Right renal cortex interstitium (tissue), 3 donors: ENCODE measurements at places on chromosomes 4 and X. TPM values are rescaled to one million over a fixed set of nuclear protein-coding genes. Genes with fewer than 3 reads are reported as not detected.

Gene PCYT1B
- polyA plus RNA-seq = 2.8 TPM

Gene RNF150
- polyA plus RNA-seq = 29.6 TPM

Gene MAGEA10
- 0.08 TPM for polyA plus RNA-seq

Gene FGF2
- 8.1 TPM for polyA plus RNA-seq

Gene PHF8
- 27.4 TPM for polyA plus RNA-seq

Gene ZNF330
- polyA plus RNA-seq = 63.3 TPM

Gene OTC
- not detected for polyA plus RNA-seq

Gene MTMR1
- 26.4 TPM for polyA plus RNA-seq

Gene NSG1
- 4.5 TPM for polyA plus RNA-seq

Gene FATE1
- not detected for polyA plus RNA-seq

Gene FAM133A
- polyA plus RNA-seq = 0.06 TPM

Gene MTTP
- polyA plus RNA-seq = 17.5 TPM

DNA sequence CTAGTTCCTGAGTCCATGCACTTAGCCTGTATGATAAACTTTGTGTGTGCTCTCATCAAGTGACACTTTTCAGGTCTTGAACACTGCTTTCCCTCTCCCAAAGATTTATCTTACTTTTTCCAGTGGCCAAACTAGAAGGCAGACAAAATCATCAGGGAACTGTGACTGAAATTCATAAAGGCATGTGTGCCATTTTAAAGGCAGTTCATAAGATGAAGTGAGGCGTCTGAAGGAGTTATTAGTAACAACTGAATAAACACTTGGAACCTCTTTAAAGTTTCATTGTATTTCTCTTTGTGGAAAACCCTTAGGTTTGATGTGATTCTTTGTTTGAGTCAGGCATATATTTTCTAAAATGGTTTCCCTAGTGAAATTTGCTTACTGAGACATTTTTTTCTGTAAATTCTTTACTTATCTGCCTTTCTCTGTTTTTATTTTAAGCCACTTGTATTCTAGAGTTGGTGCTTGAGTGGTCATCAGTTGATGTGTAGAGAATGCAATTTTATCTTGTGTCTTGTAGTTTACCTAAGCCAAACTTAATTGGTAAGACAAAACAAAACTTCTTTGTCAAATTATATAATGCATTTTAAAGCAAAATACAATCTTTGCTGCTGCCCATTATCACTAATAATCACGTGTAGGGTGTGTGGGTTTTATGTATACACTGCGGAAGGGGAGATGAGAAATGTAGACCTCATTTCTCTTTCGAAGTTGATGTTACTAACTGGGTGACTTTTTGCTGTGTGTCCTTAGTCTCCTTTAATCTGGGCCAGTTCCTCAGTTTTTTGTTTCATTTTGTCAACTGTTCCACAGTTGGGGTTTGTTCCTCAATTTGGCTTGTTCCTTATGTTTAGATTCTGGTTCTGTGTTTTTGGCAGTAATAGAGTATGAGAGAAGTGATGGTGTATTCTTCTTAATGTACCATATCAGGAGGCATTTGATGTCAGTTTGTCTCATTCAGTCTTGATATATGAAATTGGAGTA, 56.8 kb downstream of the RBPJ start:
- DNase-seq = no peak

- DNase-seq = no peak
Measured at GRCh38 chr4:122107680-122108079, 44.5 kb upstream of the BLTP1 start.

DNA sequence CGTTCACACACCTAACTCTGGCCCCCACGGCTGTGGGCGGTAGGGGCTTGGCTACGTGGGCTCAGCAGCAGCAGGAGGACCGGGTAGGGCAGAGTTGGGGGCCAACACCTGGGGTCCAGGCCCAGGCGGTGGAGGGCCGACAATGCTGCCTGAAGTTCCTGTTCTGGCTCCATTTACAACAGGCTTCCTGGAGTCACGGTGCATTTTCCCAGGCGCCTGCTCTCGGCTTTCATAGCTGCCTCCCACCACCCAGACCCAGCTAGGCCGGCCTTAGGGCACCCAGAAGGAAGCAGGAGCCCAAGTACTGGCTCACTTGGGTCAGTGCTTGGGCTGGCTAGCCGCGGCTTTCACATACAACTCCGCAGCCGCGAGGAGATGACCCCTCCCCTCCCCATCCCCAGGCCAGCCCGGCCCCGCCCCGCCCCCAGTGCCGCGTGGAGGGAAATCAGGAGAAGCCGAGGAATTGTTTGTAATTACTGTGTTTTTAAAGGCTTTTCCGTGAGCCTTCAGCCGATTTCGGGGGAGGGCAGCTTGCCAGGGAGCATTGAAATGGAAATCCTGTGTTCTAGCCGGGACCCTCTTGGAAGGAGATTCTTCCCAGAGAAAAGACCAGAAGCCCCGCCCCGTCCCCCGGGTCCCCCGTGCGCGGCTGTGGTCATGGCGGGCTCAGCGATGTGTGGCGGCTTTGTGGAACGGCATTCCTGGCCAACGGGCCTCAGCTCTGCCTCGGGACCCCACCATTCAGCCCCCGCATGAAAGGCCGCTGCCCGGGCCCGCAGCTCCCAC, 28.5 kb downstream of the PJA1 start:
- no peak for DNase-seq

DNA sequence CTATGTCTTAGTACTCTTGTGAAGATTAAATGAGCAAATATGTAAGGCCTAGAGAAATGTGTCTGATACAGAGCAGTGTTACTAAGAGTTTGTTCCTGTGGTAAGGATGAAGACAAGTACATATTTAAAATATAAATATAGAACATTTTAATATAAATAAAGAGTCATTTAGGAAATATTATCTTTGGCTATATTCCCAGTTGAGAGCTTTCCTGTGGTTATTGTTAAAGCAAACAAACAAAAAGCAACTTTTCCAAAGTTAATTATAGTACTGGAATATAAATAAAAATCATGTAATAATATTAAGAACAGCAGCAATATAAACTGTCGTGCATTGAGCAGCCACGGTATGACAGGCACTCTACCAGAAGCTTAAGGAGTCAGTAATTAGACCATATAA, 472.5 kb downstream of the INPP4B start:
- DNase-seq = no peak

- no peak for DNase-seq
Measured at GRCh38 chr4:151865312-151865711, 104.5 kb upstream of the GATB start.

- DNase-seq = peak; percentile 49
Measured at GRCh38 chrX:155819966-155820491, 61.1 kb upstream of the VAMP7 start.

DNA sequence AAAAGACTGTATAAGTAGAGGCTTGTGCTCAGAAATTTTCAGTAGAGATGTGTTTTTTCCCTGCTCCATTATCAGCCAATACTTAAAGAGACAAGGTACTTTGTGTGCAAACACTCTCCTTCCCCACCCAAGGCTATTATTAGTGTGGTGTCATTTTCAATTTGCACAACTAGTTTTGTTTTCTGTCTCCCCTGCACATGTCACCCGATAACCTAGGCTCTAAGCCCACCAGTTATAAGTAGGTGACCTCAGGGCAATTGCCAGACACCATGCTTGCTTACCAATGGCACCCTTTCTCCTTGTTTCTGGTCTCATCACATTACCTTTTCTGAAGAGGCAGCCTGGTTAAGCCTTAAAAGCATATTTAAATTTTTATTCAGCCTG, 8.0 kb upstream of the GUCY1A1 start:
- no peak for DNase-seq

GRCh38 chr4:25301471-25301870, 11.1 kb upstream of the ZCCHC4 start:
- no peak for DNase-seq

- DNase-seq = no peak
Measured at GRCh38 chrX:3678328-3678727, 35.1 kb downstream of the PRKX start.

DNA sequence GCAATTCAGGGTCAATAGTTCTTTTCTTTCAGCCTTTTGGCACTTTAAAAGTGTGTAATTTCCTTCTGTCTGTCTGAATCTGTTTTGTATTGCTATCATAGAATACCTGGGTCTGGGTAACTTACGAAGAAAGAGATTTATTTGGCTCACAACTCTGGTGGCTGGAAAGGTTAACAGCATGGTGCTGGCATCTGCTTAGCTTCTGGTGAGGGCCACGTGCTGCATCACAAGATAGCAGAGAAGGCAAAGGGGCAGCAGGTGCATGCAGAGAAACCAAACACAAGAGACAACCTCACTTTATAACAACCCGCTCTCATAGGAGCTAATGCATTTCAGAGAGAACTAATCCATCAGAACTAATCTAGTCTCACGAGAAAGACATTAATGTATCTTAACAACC, 18.8 kb downstream of the RGN start:
- DNase-seq = no peak

GRCh38 chr4:184506527-184507121, 32.3 kb upstream of the IRF2 start:
- DNase-seq = no peak

DNA sequence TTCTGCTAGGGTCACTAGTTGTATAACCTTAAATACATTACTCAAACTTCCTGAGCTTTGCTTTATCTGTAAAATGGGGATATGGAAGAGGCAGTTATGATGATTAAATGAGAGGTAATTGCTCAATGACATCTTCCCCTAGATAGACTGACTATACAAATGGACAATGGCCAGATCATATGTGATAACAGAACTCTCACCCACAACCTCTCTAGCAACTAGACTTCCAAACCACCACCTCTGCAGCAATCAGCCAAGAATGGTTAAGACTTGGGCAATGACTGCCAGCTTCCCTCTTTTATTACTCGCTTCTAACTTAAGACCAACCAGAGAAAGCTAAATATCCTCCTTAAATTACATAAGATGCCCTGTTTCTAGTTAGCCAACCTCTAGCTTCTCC, 2.9 kb upstream of the SEPSECS start:
- DNase-seq = no peak

- DNase-seq = no peak
Measured at GRCh38 chrX:46180258-46180687, 364.9 kb downstream of the ZNF674 start.

DNA sequence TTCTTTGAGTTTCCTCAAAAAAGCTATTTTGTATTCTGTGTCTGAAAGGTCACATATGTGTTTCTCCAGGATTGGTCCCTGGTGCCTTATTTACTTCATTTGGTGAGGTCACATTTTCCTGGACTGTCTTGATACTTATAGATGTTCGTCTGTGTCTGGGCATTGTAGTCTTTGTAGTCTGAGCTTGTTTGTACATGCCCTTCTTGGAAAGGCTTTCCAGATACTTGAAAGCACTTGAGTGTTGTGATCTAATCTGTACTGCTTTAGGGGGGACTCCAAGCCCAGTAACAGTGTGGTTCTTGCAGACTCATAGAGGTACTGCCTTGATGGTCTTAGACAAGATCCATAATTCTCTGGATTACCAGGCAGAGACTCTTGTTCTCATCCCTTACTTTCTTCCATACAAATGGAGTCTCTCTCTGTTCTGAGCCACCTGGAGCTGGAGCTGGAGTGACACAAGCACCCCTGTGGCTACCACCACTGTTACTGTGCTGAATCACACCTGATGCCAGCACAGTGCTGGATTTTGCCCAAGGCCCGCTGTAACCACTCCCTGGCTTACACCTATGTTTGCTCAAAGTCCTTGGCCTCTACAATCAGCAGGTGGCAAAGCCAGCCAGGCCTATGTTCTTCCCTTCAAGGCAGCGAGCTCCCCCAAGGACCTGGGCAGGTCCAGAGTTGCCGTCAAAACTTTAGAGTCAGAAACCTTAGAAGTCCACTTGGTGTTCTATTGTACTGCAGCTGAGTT, 72.3 kb upstream of the EFHC2 start:
- no peak for DNase-seq

DNA sequence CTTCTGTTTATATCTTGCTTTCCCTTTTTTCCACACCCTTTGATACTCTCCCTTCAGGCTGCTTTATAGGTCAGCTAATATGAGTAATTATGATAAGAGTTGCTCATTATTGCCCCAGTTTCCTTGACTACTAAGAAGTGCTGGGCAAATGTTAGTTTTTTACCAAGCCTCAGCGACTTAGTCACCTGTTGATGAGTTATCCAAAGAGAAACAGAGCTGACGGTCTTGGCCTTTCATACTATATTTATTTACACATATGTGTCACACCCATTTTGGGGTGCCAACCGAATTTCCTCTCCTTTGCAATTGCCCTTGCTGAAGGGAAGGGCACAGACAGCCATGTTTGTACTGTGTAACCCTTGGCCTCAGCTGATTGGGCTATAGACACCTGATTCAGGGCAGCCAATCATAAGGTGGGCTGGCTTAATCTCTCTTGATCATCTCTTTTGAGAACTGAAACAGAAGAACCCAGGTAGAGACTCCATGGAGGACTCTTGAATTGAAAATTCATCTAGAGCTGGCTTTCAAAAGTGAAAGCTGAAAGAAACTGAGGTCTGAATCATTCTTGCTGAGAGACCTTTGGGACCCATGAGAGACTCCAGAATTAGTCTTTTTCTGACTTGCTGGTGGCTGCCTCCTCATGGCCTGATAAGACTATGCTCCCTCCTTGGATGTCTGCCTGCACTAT, 111.7 kb upstream of the RPS6KA3 start:
- no peak for DNase-seq

- DNase-seq = no peak
Measured at GRCh38 chr4:154425514-154425913, 66.1 kb downstream of the DCHS2 start.

- DNase-seq = no peak
Measured at GRCh38 chr4:84091266-84091665, 407.8 kb downstream of the NKX6-1 start.
